ENCODE measurements at places on chromosomes 7 and 10. TPM values are rescaled to one million over a fixed set of nuclear protein-coding genes. Genes with fewer than 3 reads are reported as not detected.

The VSTM4 gene
- total RNA-seq: 0.07 TPM

The EGFR gene
- total RNA-seq: 71.5 TPM

The C1QL3 gene
- not detected for total RNA-seq

DNA sequence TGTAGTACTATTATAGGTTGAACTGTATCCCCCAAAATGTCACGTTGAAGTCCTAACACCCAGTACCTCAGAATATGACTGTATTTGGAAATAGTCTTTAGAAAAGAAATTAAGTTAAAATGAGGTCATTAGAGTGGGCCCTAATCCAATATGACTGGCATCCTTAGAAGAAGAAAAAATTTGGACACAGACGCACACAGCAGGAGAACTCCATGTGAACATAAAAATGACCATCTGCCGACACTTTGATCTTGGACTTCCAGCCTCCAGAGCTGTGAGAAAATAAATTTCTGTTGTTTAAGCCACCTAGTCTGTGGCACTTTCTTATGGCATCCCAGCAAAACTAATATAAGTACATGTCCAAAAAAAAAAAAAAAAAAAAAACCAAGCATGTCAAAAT lies 225.8 kb downstream of the PARD3 start:
- H3K27ac ChIP-seq: no peak overlapping the region
- no peaks in the 10 kb centered on the region for H3K27me3 ChIP-seq
- H3K4me3 ChIP-seq: no peak overlapping the region

DNA sequence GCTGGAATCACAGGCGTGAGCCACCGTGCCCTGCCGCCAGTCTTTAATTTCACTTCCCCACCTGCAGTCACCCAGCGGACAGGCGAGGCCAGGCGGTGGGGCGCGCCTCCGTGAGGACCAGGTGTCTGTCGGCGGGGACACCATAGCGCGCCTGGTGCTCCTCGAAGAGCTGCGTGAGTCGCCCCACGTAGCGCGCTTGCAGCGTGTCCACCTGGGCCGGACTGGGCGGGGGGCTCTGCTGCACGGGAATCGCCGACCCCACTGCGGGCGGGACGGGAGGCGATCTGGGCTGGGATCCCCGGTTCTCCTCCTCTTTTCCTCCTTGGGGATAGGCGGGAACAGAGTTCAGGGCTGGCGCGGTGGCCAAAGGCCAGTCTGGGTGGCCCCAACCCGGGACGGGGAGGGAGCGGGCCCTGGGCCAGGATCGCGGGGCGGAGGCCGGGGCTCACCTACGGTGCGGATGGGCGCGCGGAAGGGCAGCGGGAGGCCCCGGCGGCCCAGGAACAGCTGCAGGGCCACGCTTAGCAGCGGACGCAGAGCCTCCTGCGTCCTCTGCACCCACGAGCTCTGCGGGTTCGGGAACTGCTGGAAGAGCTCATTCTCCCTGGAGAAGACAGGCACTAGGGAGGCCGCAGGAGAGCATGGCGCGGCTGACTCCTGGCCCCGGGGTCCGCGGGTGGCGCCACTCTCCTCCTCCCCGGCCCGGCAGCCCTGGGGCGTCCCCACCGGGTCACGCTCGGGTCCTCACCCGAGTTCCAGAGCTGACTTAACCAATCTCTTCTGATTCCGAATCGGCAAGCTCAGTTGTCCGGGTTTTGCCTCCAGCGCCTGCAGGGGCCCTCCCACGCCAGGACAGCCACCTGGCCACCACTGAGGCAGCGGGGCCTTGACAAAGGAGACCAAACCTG lies 1.1 kb upstream of the MOGAT3 start:
- no peak overlapping the region for H3K4me3 ChIP-seq
- DNase-seq: no peak
- no peaks in the 10 kb centered on the region for H3K27me3 ChIP-seq
- H3K4me1 ChIP-seq: no peaks in the 10 kb centered on the region

- H3K27ac ChIP-seq: no peak overlapping the region
- no peak overlapping the region for H3K4me3 ChIP-seq
- no peaks in the 10 kb centered on the region for H3K27me3 ChIP-seq
- peaks cover 27% of the 10 kb centered on the region for H3K36me3 ChIP-seq
- DNase-seq: no peak
- no peaks in the 10 kb centered on the region for H3K4me1 ChIP-seq
Measured at GRCh38 chr10:86446440-86446839, 75.2 kb downstream of the WAPL start.

DNA sequence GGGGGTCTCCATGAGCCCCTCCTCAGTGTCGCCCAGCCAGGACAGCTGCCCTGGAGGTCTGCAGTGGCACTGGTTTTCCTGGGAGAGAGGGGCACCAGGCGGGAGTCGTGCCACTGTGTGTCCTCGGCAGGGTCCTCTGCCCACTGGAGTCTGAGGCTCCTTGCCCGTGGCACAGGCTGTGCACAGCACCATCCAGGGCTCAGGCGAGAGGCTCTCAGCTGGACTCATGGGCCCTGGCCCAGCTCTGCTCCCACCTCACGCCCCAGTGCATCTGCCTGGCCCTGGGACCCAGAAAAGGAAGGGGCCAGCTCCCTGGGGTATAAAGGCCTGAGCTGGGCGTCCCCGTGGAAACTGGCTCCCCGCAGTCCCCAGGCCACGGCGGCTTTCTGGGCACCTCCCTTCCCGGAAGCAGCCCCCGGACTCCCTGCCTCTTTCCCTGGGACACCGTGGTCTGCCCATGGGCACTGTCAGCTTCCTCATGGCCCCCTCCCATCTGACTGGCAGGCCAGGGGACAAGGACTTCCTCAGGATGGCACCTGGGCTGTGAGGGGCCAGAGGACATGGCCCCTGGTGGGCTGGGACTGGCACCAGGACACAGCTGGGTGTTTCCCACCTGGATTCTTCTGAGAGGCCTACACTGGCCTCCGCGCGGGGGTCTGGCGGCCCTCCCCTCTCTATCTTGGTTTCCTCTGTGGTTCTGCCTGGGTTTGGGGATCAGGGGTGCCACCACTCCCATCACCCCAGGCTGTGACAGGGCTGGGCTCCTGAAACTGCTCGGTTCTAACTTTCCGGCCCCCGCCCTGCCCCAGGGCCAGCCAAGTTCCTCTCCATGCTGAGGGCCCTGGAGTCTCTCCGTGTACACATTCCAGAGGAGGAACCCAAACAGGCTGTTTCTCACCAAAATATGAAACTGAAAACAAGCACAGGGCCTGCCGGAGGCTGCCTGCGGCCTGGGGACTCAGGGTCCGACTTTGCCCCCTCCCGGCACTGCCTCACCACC lies 5.5 kb downstream of the FOXL3 start:
- no peak overlapping the region for H3K4me3 ChIP-seq
- H3K4me1 ChIP-seq: no peaks in the 10 kb centered on the region
- H3K36me3 ChIP-seq: no peaks in the 10 kb centered on the region
- no peak for DNase-seq
- H3K27me3 ChIP-seq: no peaks in the 10 kb centered on the region
- H3K27ac ChIP-seq: no peak overlapping the region

GRCh38 chr10:112115781-112116385 lies 67.7 kb downstream of the GPAM start:
- H3K4me1 ChIP-seq: no peaks in the 10 kb centered on the region
- H3K27me3 ChIP-seq: peaks cover 4% of the 10 kb centered on the region
- no peak overlapping the region for H3K4me3 ChIP-seq
- no peaks in the 10 kb centered on the region for H3K36me3 ChIP-seq

GRCh38 chr10:102869258-102870198 lies at the start of gene AS3MT:
TSS of gene AS3MT (plus strand) at chr10:102869470. CDS start at chr10:102869593, 123 bp downstream.
- H3K27me3 ChIP-seq: no peaks in the 10 kb centered on the region
- H3K4me1 ChIP-seq: peaks cover 5% of the 10 kb centered on the region

DNA sequence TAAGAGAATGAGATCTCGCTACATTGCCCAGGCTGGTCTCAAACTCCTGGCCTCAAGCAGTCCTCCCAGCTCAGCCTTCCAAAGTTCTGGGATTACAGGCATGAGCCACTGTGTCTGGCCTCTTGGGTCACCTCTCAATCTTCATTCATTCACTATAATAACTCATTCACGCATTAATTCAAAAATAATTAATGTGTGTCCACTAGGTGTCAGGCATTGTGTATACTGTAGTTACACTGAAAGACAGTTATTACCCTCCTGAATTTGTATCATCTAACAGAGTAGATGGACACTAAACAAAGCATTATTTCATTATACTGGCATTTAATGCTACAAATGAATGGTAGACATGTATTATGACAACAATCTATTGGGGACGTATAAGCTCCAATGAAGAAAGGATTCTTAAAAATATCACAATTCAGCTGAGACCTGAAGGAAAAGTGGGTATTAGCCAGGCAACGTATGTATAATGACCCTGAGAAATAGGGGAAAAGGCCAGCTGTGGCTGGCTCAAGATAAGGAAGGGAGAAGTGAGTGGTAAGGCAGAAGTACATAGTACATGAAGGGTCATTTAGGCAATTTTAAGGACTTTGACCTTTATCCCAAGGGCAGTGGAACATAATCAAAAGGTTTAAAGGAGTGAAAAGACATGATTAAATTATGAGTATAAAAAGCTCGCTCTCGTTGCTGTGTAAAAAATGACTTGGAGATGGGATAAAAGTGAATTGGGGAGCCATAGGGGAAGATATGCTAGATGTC lies 150.7 kb downstream of the BTAF1 start:
- H3K27ac ChIP-seq: no peak overlapping the region
- no peaks in the 10 kb centered on the region for H3K36me3 ChIP-seq
- H3K4me3 ChIP-seq: no peak overlapping the region
- DNase-seq: peak; percentile 27
- no peaks in the 10 kb centered on the region for H3K27me3 ChIP-seq
- H3K4me1 ChIP-seq: peaks cover 8% of the 10 kb centered on the region

DNA sequence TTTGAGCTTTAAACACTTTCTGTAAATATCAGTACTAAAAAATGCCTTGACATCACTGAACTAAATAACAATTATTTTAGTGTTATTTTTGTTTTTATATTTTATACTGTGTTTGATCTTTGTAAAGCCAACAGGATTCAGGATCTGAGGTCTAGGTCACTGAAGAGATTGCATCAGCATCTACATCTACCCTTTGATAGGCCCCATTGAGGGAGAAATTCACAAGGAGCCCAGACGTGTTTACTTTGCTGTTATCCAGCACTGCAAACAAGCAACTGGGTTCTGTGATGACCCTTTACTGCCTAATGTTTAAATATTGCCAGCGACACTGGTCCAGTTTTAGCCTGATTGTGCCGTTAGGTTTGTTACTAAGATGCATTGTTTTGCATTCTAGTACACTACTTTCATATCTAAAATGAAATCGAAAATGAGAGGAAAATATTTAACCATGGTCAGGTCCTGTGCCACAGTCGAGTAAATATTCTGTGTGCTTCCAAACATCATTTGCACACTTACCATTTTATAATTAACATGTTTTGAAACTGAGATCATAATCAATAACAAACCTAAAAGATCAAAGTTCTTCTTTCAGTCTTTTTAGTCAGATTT lies 48.7 kb downstream of the SP8 start:
- H3K4me3 ChIP-seq: no peak overlapping the region
- no peak for DNase-seq
- no peaks in the 10 kb centered on the region for H3K4me1 ChIP-seq
- H3K27me3 ChIP-seq: no peaks in the 10 kb centered on the region
- H3K27ac ChIP-seq: no peak overlapping the region

DNA sequence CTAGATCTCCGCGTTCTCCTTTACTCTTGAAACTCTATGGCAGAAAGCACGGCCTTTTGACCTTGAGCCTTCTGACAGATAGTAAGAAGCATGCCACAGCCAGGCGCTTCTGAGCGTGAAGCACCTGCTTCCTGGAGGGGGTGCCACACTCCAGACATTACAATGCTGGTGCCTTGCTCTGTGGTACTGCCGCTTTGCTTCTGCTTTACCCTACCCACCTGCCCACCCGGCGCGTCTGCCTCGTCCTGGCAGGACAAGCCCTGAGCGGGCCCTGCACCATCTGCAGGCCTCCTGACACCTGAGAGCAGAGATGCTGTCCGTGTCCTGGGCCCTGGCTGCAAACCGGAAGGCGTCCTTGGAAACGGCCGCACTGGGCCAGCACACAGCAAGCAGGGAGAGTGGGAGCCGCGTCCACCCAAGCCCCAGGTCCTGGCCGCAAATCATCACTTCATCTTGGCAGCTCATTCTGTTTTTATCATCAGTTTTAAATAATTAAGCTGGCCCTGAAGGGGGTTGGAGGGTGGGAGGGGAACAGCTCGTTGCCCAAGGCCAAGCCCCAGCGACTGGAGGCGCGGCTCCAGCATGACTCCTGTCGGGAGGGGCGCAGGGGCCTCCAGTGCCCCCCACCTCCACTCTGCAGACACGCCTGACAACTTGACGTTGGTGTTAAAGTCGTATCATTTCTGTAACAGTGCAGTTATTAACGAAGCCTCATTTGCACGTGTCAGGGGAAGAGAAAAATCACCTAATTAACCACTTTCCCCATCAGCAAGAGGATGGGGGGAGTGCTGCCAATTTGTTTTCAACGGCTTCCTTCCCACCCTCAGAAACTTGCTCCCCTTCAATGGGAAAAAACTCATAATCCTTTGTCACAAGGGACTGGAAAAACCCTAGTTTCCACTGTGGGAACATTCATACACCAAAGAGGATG lies 132.2 kb downstream of the MAD1L1 start:
- H3K4me3 ChIP-seq: no peak overlapping the region
- no peak overlapping the region for H3K27ac ChIP-seq
- H3K27me3 ChIP-seq: no peaks in the 10 kb centered on the region
- H3K36me3 ChIP-seq: no peaks in the 10 kb centered on the region

GRCh38 chr7:91034459-91035368 lies 229.5 kb upstream of the FZD1 start:
- H3K27me3 ChIP-seq: no peaks in the 10 kb centered on the region
- H3K4me1 ChIP-seq: no peaks in the 10 kb centered on the region

DNA sequence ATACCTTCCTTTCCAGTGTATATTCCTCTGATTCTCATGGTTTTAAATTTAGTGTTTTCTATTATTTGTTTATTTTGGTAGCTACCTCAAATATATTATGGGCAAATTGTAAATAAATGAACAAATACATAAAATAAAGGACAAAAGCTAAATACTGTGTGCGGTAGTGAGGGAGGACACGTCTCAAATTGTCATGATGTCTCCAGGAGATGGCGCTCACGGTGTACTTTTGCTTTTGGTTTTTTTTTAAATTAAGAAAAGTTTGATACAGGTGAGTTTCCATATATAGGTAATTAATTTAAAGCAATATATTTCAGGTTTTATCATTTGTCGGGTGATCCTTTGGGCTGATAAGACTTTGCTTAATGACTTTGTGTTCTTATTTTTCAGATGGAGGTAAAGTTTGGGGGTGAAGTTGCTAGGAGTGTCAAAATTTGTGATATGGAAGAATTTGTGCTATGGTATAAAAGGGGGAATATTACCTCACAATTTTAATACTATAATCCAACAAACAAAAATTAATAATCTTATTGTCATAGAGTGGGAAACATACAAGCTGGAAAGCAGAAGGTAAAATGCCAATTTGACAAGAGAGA lies 68.4 kb upstream of the TMEM229A start:
- peak; percentile 28 for DNase-seq
- no peaks in the 10 kb centered on the region for H3K27me3 ChIP-seq
- H3K4me1 ChIP-seq: no peaks in the 10 kb centered on the region
- no peak overlapping the region for H3K27ac ChIP-seq

GRCh38 chr10:69624245-69624786 lies 5.7 kb upstream of the FAM241B start:
- no peaks in the 10 kb centered on the region for H3K36me3 ChIP-seq
- H3K27ac ChIP-seq: no peak overlapping the region
- DNase-seq: no peak
